Naive thymus-derived CD4-positive, alpha-beta T cell (primary cell): ENCODE measurements at places on chromosomes 12 and 14. TPM values are rescaled to one million over a fixed set of nuclear protein-coding genes. Genes with fewer than 3 reads are reported as not detected.

DNA sequence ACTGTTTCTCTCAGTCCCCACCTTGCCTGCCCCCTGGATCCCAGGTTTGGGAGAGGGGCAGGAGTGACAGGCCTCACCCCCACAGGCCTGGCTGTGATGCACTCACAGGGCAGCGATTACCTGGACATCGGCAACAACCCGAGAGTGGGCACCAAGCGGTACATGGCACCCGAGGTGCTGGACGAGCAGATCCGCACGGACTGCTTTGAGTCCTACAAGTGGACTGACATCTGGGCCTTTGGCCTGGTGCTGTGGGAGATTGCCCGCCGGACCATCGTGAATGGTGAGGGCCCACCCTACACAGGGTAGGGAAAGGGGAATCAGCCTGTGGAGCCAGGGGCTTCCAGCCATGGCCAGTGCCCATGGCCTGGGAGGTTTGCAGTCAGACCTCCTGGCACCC, 8.6 kb downstream of the ACVRL1 start:
- no peak for DNase-seq

DNA sequence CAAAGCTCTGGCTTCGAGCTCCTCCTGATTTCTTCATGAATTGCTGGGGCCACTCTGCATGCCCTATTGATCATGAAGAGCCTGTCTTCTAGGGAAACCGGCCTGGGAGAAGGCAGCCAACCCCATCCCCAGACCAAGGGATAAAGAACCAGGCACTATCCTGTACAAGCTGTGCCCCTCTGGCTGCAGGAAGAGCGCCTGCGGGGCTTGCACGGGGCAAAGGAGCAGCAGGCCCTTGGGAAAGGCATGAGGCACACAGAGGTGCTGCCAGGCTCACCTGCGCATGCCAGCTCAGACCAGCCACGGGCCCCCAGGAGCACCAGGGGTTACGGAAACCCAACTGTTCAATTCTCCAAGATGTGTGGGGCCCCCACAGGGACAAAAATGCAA, 2.1 kb downstream of the ITPK1 start:
- DNase-seq, result peak; percentile 27

DNA sequence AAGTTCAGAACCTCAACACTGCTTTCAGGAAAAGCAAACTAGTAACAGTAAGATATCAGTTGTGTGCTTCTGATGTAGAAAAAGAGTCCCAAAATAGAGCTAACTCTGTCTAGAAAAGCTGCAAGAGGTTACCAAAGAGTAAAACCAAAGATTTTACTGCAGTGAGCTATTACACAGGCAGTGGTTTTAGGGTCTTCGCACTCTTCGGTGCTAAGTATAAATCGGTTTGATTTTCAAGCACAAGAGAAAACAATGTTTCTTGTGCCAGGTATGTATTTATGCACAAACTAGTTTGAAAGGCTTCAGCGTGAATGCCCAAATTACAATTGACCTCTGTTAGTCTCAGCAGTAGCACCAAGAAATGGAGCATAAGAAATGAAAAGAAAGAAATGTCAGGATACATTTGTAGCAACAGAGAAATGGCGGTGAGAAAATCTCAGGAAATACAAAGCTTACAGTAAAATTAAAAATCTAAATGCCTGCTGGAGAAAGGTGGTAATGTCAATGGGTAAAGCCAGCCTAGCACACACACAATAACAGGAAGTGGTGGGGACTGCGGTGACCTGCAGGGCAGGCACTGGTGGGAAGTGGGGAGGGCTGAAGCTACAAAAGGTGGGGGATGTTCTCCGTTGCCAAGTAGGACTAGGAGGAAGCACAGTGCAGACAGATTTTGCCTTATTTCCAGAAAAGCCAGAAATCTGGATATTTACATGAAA, 18.0 kb upstream of the DYRK2 start:
- peak; percentile 96 for DNase-seq

- no peak for DNase-seq
These were observed 15.7 kb upstream of the DLK1 start for GRCh38 chr14:100710826-100711462.

- DNase-seq, result peak; percentile 41
These were observed 584 bp downstream of the VRK1 start for GRCh38 chr14:96797582-96798349.

DNA sequence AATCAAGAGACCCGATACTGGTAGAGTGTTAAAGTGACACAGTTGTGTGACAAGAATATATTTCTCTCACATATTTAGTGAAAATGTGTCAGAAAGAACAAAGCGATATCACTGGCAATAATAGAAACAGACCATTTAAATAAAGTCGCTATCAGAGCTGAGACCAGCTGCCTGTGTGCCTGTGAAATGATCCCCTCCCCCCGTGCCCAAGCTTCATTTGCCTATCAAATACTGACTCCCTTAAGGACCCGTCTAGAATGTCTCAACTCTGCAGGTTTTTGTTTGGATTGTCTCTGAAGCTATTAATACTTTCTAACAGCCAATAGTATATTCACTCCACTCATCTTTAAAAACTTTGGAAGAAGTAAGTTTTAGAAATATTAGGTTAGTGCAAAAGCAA, 98.9 kb downstream of the EGLN3 start:
- no peak for DNase-seq

DNA sequence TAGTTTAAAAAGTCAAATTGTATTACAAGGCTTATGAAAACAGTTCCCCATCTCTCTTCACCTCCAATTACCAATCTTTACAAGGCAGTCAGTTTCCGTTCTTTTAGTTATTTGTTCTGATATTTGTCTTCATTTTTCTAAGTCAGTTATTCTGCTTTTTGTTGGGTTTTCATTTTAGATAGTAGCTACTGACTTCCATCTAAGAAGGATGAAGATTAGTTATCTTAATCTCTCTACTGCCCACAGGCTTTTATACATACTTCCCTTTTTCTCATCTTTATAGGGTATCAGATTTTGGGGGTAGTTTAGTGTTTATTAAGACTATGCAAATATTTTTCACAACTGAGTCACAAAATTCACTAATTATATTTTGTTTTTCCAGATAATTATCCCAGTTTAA, 38.4 kb downstream of the FRS2 start:
- no peak for DNase-seq

DNA sequence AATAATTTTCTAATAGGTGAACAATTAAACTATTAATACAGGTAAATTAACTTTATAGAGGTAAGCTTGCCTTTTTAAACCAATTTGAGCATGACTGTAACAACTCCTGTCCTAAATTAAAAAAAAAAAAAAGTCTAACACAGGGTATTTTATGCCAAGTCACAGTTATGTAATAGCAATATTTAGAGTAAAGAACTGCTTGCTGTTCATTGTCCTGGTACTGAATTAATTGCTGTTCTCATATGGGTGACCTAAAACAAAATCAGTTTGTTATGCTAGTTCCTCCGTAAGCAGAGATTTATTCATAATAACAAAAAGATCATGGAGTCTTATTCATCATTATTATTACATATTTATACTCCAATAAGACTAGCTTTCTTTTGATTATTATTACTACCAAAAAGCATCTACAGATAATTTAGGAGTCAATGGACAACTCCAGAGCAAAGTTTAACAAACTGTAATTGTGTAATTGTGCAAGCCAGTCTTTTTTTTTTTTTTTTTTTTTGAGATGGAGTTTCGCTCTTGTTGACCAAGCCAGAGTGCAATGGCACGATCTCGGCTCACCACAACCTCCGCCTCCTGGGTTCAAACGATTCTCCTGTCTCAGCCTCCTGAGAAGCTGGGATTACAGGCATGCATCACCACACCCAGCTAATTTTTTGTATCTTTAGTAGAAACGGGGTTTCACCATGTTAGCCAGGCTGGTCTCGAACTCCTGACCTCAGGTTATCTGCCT, 98.3 kb downstream of the ITPR2 start:
- DNase-seq, result no peak

DNA sequence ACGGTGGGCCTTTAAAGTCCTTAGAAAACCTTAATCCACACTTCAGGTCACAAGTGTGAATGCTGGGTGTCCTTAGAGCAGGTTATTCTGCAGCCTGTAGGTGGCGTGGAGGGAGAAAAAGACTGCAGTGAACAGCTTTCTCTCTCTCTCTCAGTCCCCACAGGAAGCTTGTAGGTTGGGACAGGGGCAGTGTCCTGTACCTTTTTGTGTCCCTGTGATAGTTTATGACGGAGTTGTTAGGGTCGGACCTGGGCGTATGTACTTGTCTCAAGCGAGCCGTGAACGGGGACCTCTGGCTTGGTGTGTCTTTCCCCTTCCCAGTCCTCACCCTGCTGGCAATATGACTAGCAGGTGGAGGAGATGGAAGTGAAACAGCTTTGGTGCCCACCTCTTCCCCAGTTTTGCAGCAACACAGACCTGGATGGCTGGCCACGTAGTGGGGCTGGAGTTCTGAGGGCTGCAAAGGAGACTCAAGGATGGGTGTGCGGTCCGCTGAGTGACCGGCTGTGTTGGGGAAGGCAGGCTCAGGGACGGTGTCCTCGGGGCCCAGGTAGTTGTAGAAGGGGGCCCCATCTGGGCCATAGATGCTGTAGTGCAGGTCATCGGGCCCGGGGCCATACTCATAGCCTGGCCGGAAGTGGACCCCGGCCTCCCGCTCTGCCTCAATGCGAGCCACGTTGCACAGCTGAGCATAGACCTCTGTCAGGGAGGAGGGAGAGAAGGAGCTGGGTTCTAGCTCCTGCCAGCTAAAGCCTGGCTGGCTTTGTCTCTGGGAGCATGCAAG, 8.9 kb downstream of the ISCA2 start:
- no peak for DNase-seq

- DNase-seq, result no peak
These were observed 23.8 kb downstream of the CFAP251 start for GRCh38 chr12:121942145-121942718.

DNA sequence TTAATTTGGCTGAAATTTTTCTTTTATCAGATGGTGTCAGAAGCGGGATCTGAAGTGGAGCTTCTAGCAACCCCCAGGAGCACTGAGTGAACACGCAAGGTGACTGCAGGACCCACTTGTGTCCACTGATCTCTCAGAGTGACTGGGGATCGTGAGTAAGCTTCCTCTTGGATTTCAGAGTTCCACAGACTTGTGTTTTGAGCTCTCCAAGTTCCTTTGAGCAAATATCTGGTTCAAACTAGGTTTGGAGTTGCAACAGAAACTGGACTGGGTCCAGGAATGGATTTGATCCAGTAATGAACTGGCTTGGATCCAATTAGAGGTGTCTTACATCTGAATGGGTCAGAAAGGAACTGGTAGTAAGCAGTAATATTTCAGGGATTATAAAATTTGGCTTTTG, 24.7 kb upstream of the B4GALNT1 start:
- no peak for DNase-seq

GRCh38 chr12:62934239-62934798, 631 bp downstream of the PPM1H start:
- DNase-seq, result peak; percentile 37

DNA sequence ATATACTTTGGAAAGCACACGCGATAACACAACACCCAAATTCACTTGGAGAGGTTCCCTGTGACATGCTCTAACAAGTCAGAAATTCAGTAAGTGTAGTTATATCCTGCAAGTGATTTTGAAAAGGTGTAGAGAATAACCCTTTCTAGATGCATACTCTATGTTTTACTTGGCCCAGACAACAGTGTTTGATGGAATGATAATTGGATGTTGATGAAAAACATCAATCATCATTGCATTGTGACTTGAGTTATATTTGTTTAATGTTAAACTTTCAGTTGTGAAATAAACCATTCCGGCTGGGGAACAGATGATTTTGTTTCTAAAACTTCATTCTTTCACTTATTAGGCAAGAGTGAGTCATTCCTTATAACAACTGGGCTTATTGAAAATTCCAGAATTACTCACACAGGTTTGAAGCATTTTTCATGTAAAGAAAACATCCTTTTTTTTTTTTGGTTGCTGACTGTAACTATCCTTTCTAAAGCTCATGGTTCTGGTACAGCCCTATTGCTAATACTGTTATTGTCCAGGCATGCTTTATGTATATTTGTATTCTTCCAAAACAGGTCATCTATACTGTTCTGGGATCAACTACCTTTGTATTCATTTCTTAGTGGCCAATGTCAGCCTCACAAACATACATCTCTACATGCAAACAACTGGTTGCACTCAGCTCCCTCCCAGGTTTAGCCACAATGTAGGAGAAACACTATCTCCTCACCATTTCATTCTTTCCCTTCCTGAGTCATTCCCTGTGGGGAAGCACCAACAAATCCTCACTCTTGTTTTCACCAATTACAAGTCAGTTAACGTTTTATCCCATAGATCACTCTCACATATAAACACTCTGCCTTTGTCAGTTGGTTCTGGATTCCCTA, 121.2 kb upstream of the LRIG3 start:
- DNase-seq, result no peak

- no peak for DNase-seq
These were observed 9.7 kb downstream of the TCL1B start for GRCh38 chr14:95695913-95696312.

- DNase-seq, result no peak
These were observed 192.4 kb downstream of the PELI2 start for GRCh38 chr14:56310643-56311042.

DNA sequence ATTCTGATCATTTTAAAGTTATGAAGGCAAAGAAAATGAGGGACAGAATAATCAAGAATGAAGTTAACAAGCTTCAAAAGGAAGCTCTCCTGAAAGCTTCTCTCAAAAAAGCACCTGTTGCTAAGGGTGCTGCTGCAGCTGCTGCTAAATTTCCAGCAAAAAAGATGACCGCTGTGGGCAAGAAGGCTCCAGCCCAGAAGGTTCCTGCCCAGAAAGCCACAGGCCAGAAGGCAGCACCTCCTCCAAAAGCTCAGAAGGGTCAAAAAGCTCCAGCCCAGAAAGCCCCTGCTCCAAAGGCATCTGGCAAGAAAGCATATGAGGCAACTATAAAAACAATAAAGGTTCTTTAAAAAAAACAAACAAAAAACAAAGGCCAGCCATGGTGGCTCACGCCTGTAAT, 52.7 kb upstream of the NR2C1 start:
- no peak for DNase-seq

MYO1H gene
- polyA plus RNA-seq, result not detected

TMTC2 gene
- not detected for polyA plus RNA-seq

PTPRR gene
- polyA plus RNA-seq, result not detected
